ENCODE measurements at places on chromosomes 1 and 21.

- DNase-seq: no peak
Observed at GRCh38 chr1:5829414-5829813, 162.8 kb downstream of the NPHP4 start.

GRCh38 chr1:37323486-37324377, 150.6 kb upstream of the ZC3H12A start:
- no peak for DNase-seq

DNA sequence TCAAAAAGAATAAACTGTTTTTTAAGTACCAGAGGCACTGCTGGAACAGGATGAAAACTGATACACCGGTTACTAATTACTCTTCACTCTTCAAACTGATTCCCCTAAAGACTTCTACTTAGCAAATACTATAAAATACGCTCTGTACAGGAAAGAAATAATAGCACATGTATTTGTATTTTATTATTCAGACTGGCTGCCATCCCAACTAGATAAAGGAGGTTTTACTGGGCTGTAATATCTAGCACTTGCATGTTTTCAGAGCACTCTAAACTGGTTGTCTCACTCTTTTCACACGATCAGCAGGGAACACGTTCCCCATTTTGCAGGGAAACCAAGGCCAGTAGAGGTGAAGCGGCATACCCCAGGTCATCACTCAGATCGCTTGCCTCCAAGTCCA, 9.2 kb downstream of the SMIM12 start:
- DNase-seq: no peak

DNA sequence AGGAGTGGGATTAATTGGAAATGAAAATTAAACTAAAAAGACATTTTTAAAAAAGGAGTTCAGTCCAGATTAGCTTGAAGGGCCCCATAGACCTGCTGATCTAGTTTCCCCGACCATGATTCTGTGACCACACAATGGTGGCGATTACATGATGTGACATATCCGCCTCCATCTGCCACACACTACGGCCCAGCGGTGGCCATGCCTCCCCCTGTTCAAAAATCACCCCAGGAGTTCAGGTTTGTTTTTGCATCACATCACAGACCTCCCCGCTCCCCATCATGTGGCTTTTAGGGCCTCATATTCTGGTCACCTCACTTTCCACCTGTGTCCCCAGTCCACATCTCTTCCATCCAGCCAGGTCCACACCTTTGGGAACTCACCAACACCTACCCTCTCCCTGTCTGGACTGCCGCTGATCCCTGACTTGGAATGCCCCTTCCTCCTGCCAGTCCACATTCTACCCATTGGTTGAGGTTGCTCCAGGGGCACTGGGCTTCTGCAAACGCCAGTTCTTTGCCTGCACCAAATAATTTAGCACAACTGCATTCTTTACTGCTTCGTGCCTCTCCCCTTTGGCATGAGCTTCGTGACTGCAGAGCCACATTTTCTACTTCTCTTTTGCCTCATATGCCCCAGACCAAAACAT, 38.9 kb downstream of the CD247 start:
- DNase-seq: no peak

DNA sequence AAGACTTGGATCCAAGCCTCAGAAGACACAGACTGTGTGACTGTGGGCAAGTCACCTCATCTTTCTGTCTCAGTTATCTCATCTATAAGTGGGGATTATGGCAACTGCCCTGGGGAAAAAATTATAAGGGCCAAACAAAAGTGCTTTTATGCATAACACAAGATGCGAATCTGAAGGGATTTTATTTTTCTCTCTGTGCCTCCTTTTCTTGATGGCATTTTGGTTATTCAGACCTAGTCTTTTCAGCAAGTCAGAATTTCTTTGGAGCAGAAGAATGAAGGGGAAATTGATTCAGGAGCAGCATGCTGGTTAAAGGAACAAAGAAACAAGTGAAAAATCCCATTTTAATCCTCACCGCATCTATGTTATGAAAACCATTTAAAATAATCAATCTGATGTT, 86.9 kb downstream of the PBX1 start:
- no peak for DNase-seq

DNA sequence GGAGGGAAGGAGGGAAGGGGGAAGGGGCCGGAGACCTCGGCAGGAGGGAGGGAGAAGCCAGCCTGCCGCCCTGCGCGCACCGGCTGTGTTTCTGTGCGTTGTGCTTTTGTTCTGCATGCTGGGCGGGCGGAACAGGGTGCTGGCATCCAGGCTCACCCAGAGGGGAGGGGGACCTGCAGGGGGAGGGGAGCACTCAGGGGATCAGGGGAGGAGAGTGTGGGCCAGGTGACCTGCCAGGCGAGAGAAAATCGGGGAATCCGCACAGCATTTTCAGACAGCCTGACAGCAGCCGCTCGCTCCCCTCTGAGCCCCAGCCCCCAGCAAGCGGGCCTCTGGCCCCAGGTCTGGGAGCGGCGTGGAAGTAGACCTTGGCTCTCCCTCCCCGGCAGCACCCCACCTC, 54.7 kb downstream of the RIPK4 start:
- DNase-seq: no peak

- DNase-seq: no peak
Observed at GRCh38 chr21:34974162-34974981, 74.7 kb downstream of the RUNX1 start.

- DNase-seq: no peak
Observed at GRCh38 chr1:23726686-23727085, 16.6 kb upstream of the ELOA start.

DNA sequence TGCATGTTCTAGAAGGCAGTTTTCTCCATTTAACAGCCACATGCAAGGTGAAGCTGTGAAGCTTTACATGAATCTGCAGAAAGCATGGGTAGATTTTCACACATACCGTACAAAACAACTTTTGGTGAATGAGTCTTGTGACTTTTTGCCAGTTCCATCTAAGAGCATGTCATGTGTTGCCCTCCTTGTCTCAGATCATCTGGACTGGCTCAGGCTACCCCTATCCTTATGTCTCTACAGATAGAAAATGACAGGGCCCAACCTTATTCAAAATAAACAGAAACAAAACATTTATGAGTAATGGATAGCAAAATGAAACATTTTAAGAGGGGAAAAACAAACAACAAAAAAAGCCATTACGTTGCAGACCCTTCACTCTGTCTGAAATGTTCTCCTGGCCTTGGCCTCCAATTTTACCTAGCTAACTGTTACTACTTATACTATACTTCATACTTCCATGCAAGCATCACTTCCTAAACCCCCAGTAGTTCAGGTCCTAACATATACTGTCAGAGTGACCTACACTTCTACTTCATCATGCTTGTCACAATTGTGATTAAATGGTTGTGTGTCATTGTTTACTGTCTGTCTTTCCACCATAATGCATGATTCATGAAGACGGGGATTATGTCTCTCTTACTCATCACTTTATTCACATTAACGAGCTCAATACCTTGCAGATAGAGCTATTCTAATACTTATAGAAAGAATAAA, 39.0 kb downstream of the LRRC8C start:
- no peak for DNase-seq

DNA sequence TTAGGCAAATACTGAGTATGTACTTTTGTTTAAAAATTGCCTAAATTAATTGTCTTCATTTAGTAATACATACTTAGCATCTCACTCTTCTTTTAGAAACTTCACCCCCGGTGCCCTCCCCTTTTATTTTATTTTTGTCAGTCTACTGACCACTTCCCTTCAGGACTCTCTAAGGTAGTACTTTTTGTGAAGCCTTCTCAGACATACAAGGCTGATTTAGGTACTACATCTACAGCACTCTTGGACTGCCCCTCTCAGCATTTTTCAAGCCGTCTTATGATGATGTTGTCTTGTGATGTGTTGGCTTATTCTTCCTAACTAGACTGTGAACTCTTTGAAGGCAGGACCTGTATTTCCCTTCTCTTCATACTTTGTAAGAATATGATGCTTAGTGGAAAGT, 24.7 kb downstream of the RPS6KC1 start:
- DNase-seq: no peak

GRCh38 chr1:221343607-221344006, 398.3 kb downstream of the DUSP10 start:
- DNase-seq: no peak

DNA sequence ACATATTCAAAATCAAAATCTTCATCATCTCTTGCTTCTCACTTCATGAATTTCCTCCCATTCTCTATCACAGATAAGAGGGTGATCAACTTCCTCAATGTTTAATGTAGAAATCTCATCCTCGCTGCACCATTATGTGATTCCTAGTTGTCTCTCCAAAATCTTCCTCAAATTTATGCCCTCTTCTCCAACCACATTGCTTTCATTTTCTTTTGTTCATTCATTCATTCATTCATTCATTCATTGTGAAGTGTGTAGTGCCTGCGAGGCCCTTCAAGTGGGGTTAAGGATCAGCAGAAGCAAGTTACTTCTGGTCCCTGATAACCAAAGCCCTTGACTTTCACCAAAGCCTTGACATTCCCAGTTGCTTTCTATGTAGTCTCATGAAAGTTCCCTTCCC, 33.5 kb upstream of the HIVEP3 start:
- no peak for DNase-seq

- no peak for DNase-seq
Observed at GRCh38 chr1:229363723-229364122, 20.9 kb upstream of the CCSAP start.

DNA sequence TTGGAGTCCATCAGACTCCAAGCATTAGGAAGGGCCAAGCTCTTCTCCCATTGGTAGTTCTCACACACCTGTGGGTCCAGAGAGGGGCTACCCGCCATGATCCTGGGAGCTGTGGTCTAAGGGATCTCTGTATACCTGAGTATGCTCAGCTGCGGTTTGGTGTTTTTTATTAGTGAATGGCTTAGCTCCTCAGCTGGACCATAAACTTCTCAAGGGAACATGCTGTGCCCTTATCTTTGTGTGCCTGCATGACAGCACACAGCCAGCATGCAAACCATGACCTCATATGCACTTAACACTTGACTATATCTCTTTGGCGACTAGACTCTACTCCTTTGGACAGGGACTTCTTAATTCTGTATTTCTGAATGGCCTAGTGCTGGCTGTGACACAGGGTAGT, 94.5 kb downstream of the CD58 start:
- no peak for DNase-seq

GRCh38 chr1:28249013-28249865, 10.1 kb upstream of the SESN2 start:
- DNase-seq: no peak

DNA sequence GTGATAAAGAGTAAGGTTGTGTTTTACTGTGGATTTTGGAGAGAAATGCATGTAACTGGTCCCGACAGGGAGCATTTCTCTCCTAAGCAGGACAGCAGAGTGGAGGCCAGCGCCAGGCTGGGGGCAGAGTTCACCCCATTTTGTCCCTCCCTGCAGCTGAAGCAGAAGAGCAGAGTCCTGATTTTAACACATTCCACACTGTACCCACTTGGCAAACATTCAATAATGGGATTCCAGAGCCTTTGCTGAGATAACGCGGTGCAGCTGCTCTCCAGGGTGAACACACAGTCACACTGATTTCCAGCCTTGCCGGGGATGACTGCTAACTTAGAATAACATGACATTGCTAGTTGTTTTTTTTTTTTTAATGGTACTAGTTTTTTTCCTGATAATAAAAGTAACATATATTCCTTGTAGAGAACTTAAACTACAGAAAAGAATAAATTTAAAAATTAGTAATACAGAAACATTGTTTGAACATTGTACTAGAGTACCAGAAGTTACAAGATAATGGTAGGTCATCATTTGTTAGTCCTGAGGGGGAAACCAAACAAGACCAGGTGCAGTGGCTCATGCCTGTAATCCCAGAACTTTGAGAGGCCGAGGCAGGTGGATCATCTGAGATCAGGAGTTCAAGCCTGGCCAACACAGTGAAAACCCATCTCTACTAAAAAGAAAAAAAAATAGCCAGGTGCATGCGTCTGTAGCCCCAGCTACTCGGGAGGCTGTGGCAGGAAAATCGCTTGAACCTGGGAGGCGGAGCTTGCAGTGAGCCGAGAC, 77.2 kb downstream of the SCCPDH start:
- DNase-seq: no peak

DNA sequence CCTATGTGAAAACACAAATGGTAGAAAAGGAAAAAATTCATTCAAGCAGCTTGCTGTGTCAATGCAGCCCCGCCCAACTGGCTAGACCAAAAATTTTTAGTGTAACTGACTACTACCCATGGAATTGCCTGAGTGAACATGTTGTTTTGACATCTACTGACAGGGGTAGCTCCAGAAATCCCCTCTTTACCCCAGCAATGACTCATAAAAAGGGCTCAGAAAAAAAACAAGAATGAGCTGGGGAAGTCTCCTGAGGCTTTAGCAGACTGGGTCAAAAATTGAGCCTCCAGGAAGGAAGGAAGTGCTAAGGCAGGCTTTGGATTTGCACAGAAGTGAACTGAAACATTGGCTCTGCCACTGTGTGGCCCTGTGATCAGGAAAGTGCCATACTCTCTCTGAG, 24.4 kb upstream of the FGGY start:
- DNase-seq: no peak
